Thyroid gland (tissue), 4 donors: ENCODE measurements at places on chromosomes 2 and 18. TPM values are rescaled to one million over a fixed set of nuclear protein-coding genes. Genes with fewer than 3 reads are reported as not detected.

Gene FAM237A
- total RNA-seq: not detected

DNA sequence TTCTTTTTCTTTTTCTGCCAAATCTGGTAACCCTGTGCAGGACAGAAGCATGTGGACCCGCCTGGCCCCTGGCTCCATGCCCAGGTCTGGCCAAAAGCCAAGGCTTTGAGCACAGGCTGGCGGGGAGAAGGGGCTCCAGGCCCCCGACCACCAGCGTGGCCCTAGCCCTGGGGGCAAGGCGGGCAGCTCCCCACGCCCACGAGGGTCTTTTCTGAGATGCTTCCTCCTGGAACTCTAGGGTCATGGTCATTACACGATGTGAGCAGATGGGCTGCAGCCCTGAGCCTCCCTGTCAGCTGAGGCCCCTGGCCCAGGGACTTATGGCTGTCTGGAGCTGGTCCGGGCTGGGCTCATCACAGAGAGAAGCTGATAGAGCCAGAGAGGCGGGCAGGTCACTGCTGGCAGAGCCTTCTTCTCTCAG, 5.7 kb upstream of the OTOS start:
- DNase-seq: no peak

GRCh38 chr2:209960045-209960444, 42.4 kb upstream of the RPE start:
- no peak for DNase-seq

DNA sequence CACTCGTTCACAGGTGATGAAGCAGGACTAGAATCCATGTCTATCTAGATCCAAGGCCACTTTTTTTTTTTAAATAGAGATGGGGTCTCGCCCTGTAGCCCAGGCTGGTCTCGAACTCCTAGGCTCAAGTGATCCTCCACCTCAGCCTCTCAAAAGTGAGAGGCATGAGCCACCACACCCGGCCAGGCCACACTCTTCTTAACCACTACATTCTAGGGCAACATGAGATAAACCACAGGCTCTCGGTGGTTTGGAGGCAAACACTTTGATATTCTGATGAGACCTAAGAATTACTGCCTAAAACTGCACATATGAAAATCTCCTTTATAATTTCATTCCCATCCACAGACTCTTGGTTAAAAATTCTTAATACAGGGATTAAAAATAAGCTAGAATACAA, 51.8 kb downstream of the USP34 start:
- no peak for DNase-seq

DNA sequence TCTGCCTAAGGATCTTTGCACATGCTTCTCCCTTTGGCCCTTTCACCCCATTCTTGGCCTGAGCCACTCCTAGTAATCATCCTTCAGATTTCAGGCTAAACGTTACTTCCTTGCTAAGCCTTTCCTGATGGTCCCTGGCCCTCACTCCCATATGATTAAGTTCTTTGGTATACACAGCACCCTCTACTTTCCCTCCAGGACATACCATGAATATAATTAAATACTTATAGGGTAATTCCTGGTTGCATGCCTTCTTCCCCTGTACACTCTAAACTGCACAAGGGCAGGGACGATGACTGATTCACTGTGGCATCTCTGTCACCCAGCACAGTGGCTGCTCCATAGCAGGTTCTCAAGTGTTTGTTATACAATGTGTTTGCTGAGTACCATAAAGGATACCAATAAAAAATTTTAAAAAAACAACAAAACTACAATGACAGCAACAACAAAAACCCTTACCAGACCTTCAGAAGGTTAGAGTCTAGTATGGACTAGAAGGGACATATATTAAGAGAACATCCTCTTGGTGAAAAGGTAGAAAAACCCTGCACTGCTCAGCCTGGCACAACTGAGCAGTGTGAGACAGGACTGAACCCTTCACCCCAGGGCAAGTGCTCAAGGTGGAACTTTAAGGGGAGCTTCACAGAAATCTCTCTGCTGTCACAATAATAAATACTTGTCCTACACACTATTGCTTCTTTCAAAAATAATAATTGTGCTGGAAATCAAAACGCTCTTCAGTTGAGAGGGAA, 76.2 kb downstream of the AAK1 start:
- DNase-seq: no peak

- DNase-seq: no peak
These were observed 630.5 kb upstream of the FANCL start for GRCh38 chr2:58871469-58872142.

- DNase-seq: peak; percentile 80
These were observed 649 bp downstream of the ESCO1 start for GRCh38 chr18:21599585-21600525.

GRCh38 chr2:45211636-45212035, 202.4 kb upstream of the SIX2 start:
- DNase-seq: no peak

DNA sequence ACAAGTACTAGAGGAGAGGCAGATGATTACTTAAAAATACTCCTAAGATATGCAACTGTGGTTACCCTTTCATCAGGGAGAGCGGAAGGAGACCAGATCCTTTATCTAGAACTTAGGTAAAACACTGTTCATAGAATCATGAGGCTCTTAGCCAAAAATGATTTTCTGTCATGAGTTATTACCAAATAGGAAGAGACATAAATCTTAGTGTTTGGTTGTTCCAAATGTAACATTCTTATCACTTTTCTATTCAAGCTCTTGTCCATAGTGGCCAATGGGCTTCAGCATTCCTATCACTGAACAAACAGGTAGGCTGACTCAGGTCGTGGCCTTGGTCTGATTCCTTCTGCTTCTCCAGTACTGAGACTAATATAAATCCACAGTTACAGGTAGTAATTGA, 38.5 kb downstream of the RPRD1A start:
- no peak for DNase-seq

GRCh38 chr18:53644799-53645471, 579.5 kb downstream of the MBD2 start:
- DNase-seq: no peak

GRCh38 chr18:35158728-35159450, 81.9 kb upstream of the ZNF397 start:
- no peak for DNase-seq

DNA sequence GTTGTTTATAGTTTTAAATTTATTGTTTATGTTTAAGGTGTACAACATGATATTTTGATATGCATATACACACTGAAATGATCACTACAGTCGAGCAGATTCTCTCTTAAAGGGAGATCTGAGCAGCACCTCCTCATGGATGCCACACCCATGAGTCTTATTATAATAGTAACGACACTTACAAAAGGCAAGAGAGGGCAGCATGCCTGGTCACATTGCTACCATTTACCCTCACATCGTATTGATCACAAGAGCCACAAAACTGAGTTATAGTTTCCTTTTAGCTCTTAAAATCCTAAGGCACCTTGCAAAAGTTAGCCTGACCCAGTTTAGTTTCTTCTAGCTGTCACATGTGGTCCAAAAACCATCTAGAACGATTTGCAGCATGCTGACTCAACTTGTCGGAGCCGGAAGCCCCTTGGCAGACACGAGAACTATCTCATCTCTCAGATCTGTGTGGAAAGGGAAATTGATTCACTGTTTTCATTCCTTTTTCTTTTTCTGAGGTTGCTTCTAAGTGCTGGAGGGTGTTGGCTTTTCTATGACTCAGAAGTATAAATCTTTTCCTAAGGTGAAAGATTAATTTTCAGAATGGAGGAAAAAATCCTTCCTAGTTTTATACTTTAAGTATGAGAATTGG, 85.3 kb downstream of the CDC42EP3 start:
- DNase-seq: peak; percentile 17
